Left ventricle myocardium superior (tissue), 1 donor: ENCODE measurements at places on chromosomes 2 and 18.
A peak's percentile ranks its signal among the peaks of the same experiment; 100 is the strongest.

DNA sequence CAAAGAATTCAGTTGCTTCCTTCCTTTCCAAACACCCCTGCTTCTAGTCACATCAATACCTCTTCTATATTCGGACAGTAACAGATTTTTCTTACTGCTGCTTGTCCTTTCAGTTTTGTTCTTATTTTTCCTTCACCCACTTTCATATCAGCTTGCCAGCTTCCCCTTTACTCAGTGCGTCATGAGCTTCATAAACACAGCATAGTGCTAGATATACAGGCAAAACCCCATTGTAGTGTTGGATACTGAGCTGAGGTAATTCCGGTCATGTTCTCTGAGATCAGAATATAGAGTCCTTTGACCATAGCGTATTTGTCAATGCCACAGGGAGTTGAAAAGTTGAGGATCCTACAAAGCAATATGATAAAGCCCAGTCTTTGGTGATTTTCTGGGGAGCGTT, 2.4 kb downstream of the FARP2 start:
- no peak for DNase-seq

GRCh38 chr2:39517622-39518021, 80.5 kb upstream of the MAP4K3 start:
- no peak for DNase-seq

DNA sequence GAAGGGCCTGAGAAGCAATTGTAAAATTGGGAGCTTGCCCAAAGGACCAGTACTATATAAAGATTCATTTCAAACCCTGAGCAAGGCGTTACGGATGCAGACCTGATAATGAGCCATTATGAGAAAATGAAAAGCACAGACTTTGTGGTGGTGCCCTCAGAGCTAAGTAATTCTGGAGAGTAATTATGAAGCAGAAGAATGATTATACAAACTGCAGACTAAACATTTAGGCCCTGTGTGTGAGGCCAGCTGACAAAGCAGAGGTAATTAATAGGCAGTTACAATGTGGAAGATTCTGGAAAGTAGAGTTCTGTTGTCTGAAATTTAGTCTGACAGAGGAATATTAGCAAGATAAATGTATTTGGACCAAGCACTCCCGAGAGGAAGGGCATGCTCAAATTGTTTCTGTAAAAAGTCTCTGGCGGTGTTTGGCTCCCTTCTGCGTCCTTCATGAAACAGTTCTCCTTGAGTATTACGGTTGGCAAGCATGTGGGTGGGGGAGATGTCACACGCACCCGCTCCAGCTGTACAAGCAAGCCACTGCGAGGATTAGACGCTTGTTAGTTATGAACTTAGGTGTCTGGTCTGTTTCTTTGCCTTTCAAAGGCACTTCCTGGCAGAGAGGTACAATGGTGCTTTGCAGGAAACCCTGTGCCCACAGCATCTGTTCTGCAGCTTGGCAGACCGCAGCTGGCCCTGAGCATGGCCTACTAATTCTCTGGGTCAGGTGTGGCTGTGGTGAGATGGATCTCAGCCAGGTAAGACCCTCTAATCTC, 45.5 kb downstream of the CDC42EP3 start:
- no peak for DNase-seq

GRCh38 chr2:163580757-163581156, 155.1 kb downstream of the FIGN start:
- no peak for DNase-seq

DNA sequence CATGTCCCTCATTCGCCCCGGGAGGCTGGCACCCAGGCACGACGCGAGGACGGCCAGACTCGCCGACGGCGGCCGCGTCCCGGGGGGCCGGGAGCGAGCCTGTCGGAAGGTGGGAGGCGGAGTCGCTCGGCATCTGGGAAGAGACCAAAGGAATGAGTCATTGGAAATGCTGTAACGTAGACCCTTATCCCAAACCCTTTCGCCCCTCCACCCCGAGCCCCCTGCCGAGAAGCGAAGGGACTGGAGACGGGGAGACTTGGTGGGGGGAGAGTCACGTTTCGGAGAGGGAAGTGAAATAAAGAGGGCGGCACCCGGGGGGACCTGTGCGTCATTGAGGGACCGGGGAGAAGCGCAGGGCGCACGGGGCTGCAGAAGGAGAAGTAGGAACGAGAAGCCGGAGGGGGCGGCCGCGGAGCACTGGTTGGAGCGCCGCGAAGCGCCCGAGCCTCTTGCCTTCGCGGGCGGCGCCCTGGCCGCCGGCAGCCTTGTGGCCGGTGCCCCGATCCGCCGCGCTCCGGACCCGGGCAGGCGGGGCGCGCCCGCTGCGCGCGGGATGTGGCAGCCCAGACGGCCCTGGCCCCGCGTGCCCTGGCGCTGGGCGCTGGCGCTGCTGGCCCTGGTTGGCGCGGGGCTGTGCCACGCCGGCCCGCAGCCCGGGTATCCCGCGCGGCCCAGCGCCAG, at the start of gene EMILIN2:
Gene EMILIN2 (plus strand): TSS at position 371 of the 681 bp plus-strand sequence. CDS start 183 bp downstream, at position 554.
- DNase-seq = peak; percentile 83

DNA sequence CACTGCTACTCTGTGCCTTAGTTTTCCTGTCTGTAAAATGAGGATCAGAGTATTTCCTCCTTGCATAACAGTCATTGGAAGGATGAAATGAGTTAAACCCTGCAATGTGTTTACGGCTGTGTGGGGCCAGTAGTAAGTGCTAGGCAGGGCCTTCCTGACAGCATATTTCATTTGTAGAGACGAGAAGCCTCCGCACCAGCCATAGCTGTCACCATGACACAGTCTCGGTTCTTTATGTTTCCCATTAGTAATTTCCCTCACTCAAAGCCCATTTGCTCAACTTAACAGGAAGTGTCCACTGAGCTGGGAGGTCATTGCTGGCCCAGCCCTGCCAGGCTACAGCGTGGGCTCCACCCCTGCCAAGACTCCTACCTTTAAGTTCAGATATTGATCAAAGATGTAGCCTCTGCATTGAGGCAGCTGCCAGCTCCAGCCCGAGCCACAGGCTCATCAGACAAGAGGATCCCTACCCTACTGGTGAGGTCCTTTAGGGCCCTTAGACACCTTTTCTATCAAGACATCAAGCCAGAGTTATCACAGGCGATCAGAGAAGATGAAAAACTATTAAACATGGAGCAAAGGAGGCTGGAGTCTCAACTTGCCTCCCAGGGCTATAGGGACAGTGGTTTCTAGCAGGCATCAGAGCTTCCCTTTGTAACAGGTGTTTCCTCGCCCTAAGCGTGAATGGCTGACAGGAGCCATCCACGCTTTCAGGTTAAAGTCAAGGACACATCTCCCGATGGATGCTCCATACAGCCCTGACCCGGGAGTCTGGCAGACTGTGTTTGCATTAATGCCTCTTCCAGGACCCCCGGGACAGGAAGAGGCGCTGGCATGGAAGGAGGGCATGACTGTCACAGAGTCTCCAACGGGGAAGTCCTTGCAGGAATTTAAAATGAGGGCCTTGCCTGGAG, 251.7 kb downstream of the NDUFA10 start:
- no peak for DNase-seq
